CD4-positive, alpha-beta T cell treated with Interleukin-4 for 4 hours (primary cell): ENCODE measurements at places on chromosomes 3 and 15.

GRCh38 chr3:9681011-9681722 is 22.5 kb upstream of the CPNE9 start:
- DNase-seq = no peak

- peak; percentile 8 for DNase-seq
Observed at GRCh38 chr15:44194323-44195150, 534 bp downstream of the FRMD5 start.

DNA sequence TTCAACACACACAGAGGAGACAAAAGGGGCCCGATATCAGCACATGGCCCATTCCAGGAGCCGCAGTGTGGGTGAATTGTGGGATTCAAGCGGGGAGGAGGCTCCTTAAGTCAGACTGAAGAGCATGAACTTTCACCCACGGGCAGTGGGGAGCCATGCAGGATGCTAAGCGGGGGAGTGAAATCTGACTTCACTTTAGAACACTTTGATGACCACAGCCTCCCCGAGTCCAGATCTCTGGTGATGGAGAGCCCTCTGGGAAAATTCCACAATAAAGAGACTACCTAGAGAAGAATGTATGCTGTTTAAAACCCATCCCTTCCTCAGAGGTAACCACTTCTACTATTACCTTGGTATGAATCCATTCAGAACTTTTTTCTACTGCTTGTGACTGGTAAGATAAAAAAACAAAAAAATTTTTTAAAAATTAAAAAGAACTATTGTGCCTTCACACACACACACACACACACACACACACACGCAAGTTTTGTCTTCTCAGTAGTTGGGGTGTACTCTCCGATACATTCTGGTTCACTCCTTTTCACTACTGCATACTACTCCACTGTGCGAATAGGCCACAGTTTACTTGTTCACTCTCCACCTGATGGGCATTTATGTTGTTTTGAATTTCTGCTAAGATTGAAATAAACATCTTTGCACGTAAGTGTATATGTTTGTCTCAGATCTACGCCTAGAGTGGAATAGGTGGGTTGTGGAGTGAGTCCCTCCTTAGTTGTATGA is 2.0 kb upstream of the H1-8 start:
- no peak for DNase-seq

GRCh38 chr15:93968773-93969172 is 262.6 kb upstream of the MCTP2 start:
- no peak for DNase-seq
